Vein endothelial cell (primary cell): ENCODE measurements at places on chromosomes 6 and 20. TPM values are rescaled to one million over a fixed set of nuclear protein-coding genes. Genes with fewer than 3 reads are reported as not detected.

BMP5 gene
- not detected in 2 replicates for total RNA-seq

SALL4 gene
- total RNA-seq = 0.38 and 0.65 TPM in 2 replicates

VGLL2 gene
- not detected in 2 replicates for total RNA-seq

COL20A1 gene
- total RNA-seq = not detected in 2 replicates

BICRAL gene
- total RNA-seq = 6.2 and 6.9 TPM in 2 replicates

KCNB1 gene
- not detected in 2 replicates for total RNA-seq

HLA-DRA gene
- not detected in 2 replicates for total RNA-seq
